ENCODE measurements at places on chromosomes 6 and 20.

DNA sequence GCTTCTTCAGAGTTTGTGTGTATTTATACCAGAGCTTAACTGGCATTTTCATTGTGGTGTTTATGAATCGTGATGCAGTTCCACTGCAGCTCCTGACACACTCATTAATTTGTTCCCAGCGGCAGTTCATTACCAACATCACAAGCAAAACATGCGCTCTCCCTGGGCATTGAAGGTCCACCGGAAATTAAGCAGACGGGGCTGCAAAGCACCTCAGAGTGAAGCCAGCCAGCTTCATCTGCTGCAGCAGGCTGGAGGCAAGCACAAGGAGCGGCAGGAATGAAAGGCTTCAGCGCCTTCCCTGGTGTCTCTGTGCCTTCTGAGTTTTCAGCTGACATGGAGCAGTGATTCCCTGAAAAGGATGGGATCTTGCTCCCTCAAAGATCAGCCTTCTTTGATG lies 246.0 kb upstream of the SPTLC3 start:
- DNase-seq, result no peak

- no peak for DNase-seq
Measured at GRCh38 chr6:72789145-72789544, 167.3 kb downstream of the KCNQ5 start.

- no peak for DNase-seq
Measured at GRCh38 chr6:55666037-55666436, 87.0 kb upstream of the HMGCLL1 start.

DNA sequence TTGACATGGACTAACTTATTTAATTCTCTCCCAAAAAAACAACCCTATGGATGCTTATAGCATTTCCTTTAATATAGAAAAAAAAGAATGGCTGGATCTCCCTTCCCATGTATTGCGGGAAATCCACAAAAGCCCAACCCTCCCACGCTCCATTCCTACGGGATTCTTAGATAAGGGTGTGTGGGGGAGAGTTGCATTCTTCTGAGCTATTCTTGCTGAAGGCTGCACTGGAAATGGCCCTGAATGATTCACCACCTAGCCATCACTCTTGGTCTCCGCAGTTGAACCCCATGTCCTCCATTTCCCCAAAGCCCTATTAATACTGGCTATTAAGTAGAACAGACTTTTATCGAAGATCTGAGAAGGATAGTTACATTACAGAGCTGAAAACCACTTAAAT lies 41.9 kb upstream of the ADGRF5 start:
- DNase-seq, result no peak

GRCh38 chr6:30515944-30516753 lies 26.8 kb downstream of the HLA-E start:
- peak; percentile 94 for DNase-seq

DNA sequence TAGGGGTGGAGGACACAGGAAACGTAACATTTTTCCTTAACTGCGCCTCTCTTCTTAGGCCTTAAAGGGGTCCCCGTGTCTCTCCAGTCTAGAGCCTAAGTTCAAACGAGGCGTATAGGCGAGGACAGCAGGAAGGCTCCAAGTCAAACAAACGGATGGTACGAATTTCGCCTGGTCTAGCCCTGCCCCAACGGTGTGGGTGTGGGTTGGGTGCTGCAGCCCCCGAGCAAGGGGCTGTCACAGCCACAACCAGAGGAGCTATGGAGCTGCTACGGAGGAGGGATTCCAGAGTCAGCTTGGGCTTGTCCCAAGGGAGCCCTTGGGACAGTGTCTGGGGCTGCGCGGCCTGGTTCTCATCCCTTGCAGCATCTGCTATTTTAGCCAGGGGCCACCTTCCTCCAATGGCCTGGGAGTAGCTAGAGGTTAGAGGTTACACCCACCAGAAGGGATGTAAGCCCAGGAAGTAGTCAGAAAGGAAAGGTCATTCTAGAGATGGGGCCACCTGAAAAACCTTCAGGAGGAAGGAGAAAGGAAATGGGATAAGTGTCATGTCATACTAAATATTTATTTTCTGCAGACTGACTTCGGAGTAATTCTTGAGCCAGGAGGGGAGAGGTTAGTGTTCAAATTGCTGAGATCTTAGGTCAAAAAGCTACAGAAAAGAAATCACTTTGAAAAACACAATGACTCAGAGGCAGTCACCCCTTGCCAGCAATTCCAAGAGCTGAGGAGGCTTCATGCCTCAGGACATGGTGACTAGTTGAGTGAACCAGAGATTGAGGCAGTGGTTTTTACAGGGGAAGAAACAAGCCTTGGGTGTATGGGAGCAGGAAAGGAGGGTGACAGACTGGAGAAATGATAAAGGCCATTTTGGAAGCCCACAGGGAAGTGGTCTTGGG lies 21.7 kb downstream of the VPS52 start:
- DNase-seq, result no peak

GRCh38 chr6:12077021-12077710 lies 65.1 kb downstream of the HIVEP1 start:
- no peak for DNase-seq

DNA sequence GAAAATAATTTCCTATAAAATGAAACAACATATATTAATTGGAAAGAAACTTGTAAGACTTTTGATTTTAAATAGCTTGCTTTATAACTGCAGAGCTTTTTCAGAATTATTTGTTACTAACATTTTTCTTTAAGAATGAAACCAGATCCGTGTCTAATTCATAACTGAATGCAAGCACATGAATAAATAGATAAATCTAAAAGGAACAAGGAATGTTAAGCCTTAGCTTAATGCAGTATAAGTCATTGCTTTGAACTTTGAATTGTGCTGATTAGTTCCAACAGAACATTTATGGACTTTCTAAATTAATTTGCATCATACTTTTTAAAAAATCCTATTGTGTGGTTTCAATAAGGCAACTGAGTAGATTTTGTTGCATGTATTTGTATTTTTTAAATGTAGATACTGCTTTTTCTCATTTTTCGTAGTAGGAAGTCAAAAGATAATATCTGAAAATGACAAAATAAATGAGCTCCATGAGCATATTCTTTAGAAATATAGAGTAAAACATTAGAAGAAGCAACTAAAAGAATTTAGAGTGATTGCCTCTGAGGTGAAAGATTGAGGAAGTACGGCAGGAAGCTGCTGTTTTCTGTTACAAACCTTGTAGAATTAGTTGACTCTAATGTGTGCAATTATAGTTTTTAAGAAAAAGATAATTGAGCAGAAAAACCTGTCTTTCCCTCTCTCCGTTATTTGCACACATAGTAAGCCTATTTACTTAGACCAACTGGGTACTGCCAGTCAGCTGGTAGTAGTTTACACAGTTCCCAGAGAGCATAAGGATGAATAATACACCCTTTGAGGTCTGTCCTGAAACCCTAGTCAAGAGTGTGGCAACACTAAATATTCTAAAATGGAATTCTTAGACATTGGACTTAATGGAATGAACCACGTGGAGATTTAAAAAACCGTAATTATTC lies 32.6 kb upstream of the SLC35D3 start:
- no peak for DNase-seq

GRCh38 chr6:157155804-157156203 lies 167.5 kb downstream of the TMEM242 start:
- DNase-seq, result no peak

DNA sequence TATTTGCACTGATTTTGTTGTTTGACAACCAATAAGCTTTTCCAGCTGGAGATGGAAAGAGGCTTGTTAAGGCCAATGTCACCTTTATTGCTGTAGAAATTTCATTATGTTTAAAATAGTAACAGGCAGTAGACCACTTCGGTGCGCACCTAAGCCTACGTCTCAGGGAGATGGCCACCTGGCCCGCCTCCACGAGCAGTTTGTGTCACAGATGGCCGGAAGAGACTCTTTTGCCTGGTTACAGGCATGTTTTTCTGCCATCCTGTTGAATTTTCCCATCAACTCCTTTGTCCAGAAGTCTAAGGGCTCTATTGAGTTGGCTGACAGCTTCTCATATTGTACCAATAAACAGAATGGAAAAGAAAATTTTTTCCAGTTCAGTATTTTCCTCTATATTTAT lies 51.0 kb downstream of the SLC9A8 start:
- no peak for DNase-seq

GRCh38 chr6:2855061-2855519 lies 13.4 kb upstream of the SERPINB1 start:
- DNase-seq, result no peak

DNA sequence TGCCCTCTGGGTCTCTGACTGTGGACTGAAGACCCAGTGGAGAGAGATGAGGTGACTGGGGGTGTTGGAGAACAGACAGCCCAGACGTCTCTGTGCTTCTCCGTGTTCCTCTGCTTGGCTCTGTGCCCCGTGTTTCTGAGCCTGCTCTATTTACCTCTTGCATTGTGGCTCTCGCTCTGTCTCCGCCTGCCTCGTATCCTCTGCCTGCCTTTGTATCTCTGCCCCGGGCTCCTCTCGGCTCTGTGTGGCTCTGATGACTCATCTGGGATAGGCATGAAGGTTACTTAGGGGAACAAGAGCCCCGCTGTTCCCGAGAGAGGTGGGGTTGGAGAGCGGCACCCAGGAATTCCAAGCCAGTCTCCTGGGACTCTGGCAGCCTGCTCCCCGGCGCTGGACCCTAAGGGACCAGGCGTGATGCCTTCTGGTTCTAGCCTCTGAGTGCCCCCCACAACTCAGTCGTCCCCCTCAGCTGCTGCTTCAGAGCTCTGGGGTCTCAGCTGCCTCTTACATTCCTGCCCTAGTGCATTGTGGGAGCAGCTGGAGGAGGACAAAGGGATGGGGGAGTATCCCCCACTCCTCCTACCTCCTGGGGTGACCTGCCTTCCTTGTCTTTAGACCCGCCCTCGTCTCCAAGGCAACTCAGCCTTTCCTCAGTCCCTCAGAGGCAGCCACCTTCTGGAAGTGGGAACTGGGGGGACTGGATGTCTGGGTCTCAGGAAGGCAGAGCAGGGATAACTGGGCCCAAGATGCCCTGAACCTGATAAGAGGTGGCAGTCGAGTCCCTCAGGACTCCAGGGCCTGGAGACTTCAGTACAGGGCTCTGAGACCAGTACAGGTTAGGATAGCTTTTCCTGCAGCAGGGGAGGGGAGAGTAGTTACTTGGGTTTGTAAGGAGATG lies 1.9 kb downstream of the DDR1 start:
- peak; percentile 67 for DNase-seq

GRCh38 chr20:17969884-17970409 lies 1.1 kb downstream of the MGME1 start:
- DNase-seq, result peak; percentile 32

DNA sequence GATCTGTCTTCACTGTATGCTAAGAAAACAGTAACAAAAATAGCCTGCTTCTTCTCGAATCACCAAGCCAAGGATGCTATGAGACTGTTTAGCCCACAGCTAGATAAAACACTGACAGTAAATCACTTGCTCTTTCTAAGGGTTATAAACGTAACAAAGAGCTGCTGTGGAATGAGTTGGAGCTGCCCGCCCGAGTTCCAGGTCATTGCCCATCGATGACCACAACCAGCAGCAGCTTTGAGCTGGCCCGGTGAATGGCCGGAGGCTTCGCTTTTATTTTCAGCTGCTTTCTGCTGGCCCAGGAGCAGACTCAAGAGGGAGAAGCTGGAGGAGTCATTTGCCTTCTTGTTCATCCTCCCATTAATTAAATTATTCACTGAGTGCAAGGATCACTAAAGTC lies 82.2 kb upstream of the CDH4 start:
- no peak for DNase-seq

DNA sequence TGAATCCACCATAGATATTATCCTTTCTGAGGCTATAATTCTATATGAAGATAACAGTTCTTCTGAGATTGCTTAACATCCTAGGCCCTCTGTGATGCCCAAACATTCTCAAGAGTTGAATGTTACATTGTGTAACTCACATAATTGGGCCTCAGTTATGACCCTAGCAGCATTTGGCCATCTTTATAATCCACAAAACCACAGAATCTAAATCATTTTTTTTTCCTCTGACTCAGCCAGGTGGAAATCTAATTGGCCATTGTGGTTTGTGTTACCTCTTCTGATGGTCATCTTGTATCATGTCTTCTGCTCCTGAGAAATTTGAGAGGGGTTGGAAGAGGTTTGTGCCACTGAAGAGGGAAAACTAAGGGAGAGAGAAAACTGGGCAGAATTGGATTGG lies 99.5 kb downstream of the LINC00237 start:
- no peak for DNase-seq

DNA sequence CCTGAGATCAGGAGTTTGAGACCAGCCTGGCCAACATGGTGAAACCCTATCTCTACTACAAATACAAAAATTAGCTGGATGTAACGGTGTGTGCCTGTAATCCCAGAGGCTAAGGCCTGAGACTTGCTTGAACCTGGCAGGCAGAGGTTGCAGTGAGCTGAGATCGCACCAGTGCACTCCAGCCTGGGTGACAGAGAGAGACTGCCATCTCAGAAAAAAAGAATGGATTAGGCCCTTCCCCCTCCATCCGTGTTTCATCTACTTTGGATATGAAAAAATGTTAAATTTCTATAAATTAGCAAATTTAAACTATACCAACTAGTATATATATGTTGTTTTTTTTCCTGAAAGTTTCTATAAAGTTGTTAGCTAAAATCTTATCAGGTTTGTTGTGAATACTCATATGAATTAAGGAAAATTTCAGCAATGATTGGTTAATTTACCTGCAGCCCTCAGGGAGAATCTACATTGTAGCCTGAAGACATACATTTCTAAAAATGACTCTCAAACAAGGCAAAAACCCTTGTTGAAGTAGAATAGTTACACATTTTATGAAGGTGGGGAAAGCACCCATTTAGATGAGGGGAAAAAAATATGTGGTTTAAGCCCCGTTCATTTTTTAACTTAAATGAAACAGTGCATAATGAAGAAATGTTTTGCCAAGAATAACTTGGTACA lies 120.9 kb downstream of the TIAM2 start:
- no peak for DNase-seq

DNA sequence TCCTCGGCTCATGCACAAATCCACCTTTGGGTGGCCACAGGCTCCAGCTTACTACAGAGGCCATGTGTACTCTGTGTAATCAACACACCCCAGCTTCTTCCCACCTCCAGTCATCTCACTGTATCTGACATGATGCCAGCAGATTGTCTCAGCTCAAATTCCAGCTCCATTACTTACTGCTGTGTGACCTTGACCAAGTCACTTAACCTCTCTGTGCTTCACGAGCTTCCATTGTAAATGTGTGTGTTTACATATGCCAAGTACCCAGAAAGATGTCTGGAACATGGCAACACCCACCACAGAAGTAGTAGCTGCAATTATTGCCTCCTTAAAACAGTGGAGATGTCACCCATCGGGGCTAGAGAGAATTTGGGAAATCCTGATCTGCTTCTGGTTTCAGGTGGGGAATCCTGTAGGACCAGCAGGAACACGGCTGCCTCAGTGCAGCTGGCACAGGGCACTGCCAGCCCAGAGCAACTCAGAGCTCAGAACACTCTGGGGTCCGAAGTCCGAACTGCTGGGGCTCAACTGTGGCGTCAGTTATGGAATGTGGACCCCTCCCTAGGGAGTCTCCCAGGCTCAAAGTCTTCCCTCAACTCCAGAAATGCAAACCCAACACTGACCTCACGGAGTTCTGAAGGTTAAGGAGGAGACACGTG lies 21.2 kb upstream of the HLA-B start:
- no peak for DNase-seq

GRCh38 chr6:116254297-116255056 lies 602 bp upstream of the TSPYL4 start:
- no peak for DNase-seq

DNA sequence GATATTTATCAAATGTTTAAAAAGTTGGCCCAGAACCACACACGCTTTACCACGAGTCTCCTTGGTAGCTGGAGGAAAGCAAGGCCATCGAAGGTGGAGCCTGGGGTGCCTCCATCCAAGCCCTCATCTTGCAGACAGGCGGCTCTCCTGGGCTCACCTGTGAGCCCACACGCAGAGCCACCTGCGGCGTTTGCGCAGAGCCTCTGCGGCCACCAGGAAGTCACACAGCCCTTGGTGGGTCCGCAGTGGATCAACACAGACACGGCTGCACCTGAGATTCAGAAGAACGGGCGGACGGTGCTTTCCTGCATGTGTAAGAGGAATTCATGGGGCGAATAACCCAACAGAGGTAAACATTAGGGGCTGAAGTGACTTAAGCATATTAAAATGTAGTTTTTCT lies 24.5 kb upstream of the SMOC2 start:
- no peak for DNase-seq

Measured in CD4-positive, alpha-beta T cell treated with Interleukin-6 for 4 hours (primary cell).